ENCODE measurements at places on chromosomes 11 and 22.

DNA sequence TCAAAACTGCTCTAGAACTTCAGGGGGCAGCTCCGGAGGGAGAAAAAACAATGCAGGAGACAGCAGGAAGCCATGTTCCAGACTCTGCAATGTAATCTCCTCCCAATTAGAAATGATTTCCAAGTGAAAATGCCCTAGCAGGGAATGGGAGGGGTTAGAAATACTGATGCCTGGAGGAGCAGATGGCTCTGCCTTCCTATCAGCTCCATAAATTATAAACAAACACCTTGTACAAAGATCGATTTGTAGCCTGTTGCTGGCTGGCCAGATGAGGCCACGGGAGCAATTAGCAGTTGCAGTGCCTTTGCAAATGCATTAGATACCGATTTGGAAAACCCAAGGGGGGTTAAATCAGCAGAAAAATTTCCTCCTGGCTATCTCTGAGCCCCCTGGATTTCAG lies 46.6 kb upstream of the CHRM4 start:
- DNase-seq: no peak

DNA sequence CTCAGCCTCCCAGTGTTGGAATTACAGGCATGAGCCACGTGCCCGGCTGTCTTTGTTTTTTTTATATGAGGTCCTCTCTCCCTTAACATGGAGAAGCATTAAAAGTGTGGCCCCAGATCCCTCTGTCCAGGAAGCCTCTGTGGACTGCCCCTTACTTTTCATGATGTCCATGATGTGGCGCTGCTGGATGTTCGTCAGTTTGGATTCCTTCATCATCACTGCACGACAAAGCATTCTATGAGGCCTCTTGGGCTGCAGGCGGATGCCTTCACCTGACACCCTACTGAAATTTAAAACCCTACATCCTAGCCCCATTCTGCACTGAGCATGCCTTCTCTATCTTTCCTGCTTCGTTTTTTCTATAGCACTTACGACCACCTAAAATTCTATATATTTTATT lies 2.1 kb downstream of the C22orf23 start:
- DNase-seq: no peak

- peak; percentile 74 for DNase-seq
These were observed 10.9 kb upstream of the MFNG start for GRCh38 chr22:37497062-37497599.

DNA sequence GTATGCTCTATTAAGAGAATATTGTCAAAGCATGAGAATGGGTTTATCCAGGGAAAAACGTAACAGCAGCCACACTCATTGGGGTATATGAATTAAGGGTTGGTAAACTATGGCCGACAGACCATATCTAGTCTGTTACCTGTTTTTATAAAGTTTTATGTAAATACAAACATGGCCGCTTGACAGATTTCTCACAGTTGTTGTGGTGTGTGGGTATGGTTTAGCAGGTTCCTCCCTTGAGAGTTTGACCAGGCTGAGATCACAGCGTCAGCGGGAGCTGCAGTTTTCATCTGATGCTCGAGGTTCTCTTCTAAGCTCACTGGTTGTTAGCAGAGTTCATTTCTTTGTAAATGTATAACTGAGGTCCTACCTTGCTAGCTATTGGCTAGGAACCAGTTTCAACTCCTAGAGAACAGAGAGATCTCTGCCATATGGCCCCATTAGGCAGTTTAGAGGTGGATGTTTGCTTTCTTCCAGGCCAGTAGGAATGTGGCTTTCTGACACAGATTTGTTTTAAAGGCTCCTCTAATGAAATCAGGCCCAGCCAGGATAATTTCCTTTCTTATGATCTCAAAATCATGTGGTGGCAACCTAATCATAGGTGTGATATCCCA lies 45.5 kb upstream of the GRIK4 start:
- no peak for DNase-seq

DNA sequence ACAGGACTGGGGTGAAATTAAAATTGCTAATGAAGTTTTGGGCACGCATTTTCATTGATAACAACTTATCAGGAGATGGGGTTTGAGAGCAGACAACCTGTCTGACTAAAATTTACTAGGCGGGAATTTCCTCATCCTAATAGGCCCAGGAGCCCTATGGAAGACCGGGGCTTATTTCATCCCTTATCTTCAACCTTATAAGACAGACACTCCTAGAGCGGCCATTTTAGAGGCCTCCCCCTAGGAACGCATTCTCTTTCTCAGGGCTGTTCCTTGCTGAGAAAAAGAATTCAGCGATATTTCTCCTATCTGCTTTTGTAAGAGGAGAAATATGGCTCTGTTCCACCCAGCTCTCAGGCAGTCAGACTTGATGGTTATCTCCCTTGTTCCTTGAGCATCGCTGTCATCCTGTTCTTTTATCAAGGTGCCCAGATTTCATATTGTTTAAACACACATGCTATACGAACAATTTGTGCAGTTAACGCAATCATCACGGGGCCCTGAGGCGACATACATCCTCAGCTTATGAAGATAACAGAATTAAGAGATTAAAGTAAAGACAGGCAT lies 39.3 kb upstream of the ZC3H12C start:
- DNase-seq: no peak

DNA sequence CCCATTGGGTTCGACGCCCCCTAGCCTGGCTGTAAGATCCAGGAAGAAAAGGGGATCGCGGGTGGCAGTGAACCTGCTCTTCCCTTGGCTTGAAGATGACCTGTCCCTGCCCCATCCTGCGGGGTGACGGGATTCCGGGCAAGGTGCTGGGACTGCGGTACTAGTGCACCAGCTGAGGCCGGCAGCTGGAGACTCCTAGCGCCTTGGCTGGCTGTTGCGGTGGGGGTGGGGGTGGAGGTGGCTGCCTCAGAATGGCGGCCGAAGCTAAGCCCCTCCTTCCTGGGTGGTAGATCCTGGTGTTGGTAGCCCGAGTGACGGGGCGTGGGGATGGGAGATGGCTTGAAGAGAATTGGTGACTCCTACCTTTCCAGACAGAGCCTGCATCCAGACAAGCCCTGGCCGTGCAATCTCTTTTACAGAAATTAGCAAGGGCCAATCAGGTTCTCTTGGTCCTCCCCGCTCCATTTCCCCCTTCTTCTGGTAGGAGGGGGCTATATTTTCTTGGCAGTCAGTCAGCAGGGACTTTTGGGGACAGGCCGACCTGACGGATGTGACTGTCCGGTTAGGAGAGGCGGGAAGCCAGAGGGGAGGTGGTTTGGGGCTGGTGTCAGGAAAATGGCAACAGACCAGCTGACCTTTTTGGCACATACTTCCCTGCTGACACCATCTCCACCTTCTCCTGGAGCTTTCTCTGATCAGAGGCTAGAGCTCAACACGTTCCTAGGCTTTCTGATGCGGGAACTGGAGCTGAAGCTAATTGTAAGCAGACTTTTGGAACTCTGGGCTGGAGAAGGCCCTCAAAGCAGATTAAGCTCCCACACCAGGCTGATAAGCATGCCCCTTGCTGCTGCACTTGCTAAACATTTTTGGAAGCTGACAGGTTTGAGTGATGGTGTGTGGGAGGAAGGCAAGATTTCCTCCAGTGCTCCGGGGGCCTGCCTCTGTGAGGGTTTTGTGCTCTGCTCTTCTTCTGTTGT lies 2.0 kb downstream of the NAV2 start:
- peak; percentile 63 for DNase-seq

- peak; percentile 84 for DNase-seq
These were observed 12.2 kb downstream of the PHLDB1 start for GRCh38 chr11:118619444-118620197.

DNA sequence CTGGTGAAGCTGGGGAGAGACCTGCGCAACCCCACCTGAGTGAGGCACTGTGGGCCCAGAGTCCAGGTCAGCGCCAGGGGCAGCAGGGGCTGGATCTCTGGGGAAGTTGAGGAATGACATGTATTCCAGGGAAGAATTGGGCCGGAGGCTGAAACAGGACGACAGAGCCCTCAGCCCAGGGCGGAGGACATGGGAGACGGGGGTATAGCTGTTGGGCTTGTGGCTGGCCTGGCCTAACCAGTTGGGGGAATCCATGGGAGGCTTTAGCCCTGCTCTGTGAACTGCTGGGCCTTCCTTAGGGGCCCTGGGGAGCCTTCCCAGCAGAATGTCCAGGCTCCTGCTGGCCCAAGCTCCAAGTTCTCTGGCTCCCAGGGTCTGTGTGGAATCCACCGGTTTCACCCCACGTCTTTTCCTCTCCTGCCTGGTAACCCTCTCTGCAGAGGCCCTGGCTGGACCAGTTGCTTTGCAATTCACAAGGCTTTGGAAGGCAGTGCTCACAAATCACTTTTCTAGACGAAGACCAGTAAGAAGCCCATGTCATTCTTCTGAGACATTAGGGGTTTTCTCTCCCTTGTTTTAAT lies 50.4 kb upstream of the KCNQ1OT1 start:
- DNase-seq: no peak

DNA sequence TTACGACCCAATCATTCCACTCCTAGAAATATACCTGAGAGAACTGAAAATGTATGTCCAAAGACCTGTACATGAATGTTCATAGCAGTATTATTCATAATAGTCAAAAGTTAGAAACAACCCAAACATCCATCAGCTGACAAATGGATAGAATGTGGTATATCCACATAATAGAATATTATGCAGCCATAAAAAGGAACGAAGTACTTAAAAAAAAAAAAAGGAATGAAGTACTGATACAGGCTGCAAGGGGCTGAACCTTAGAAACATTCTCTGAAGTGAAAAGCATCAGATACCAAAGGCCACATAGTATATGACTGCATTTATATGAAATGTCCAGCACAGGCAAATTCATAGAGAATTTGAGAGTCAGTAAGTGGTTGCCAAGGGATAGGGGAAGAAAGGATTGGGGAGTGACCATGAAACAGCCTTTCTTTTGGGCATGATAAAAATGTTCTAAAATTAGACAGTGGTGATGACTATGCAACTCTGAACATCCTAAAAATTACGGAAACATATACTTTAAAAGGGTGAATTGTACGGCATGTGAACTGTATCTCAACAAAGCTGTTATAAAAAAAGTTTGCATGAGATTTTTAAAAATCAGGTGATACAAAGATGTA lies 1.8 kb downstream of the TPST2 start:
- no peak for DNase-seq

DNA sequence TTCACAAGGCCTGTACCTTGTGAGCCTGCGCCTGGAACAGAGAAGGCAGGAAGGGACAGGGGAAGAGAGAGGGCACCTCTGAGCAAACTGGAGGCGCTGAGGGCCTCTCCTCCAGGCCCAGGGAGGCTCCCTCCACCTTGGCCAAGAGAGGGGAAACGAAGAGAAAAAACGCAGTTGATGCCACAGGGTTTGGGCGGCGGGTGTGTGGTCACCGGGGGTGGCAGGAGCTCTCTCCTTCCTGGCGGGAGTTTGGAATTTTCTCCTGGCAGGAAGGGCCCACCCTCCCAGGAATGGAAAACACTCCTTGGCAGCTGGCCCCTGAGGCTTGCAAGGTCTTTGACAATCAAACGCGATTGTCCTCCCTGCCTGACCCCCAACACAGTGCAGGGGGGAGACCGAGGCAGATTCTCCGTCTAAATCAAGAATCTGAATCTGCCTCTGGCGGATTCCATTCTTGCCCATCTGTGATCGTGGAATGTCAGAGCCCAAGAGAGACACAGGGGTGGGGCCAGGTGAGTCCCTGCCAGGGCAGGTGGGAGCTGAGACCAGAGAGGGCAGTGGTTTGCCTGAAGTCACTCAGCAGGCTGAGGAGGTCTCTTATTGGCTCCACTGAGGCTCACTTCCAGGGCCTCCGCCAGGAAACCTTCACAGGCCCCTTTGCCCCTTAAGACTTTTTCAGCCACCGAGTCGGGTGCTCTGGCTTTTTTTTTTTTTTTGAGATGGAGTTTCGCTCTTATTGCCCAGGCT lies 21.0 kb downstream of the RPL3 start:
- DNase-seq: no peak

DNA sequence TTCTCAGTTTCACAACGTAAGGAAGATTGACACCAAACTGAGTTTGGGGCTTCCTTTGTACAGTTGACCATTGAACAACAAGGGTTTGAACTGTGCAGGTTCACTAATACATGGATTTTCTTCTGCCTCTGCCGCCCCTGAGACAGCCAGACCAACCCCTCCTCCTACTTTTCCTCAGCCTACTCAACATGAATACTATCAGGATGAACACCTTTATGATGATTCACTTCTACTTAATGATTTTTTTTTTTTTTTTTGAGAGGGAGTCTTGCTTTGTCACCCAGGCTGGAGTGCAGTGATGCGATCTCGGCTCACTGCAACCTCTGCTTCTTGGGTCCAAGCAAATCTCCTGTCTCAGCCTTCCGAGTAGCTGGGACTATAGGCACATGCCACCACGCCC lies 14.6 kb downstream of the RBM4 start:
- DNase-seq: no peak

GRCh38 chr11:59669611-59670009 lies 773 bp upstream of the PATL1 start:
- DNase-seq: no peak

GRCh38 chr11:101428918-101429317 lies 154.9 kb downstream of the TRPC6 start:
- no peak for DNase-seq

GRCh38 chr22:49862496-49862776 lies 8.8 kb downstream of the ZBED4 start:
- DNase-seq: no peak

DNA sequence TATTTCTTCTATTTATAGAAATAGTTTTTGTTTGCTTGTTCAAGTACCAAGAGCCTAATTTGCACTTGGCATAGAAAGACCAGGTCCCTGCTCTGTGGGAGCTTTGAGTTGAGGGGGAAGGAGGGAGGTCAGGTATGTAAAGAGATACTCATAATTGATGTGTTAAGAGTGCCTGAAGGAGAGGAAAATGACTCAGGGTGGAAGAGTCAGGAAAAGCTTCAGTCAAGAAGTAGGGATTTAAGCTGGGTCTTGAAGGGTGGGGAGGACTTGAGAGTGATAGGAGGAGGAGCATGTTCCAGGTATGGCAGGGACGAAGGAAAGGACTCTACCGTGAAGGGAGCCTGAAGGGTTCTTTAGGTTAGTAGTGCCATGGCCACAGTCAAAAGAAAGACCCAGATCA lies 9.0 kb downstream of the RBX1 start:
- no peak for DNase-seq

- DNase-seq: no peak
These were observed 875.8 kb downstream of the BRD1 start for GRCh38 chr22:48951836-48952235.

GRCh38 chr11:78079232-78080083 lies at the start of gene NDUFC2:
NDUFC2 (minus strand) TSS chr11:78079862; CDS start chr11:78079744, 118 bp downstream.
- peak; percentile 80 for DNase-seq

DNA sequence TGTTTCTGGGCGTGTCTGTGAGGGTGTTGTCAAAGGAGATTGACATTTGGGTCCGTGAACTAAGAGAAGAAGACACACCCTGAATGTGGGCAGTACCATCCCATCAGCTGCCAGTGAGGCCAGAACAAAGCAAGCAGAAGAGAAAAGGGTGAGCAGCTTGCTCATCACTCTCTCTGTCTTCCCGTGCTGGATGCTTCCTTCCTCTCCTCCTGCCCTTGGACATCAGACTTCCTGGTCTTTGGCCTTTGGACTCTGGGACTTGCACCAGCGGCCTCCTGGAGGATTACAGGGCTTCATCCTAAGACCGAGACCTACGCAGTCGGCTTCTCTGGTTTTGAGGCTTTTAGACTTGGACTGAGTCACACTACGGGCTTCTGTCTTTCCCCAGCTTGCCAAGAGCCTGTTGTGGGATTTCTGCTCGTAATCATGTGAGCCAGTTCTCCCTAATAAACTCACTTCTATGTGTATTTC lies 18.8 kb downstream of the APOL2 start:
- no peak for DNase-seq

Measured in SW 1271 (cell line).